Mammary epithelial cell (primary cell): ENCODE measurements at places on chromosomes 4 and X. TPM values are rescaled to one million over a fixed set of nuclear protein-coding genes. Genes with fewer than 3 reads are reported as not detected.
A peak's percentile ranks its signal among the peaks of the same experiment; 100 is the strongest.

DNA sequence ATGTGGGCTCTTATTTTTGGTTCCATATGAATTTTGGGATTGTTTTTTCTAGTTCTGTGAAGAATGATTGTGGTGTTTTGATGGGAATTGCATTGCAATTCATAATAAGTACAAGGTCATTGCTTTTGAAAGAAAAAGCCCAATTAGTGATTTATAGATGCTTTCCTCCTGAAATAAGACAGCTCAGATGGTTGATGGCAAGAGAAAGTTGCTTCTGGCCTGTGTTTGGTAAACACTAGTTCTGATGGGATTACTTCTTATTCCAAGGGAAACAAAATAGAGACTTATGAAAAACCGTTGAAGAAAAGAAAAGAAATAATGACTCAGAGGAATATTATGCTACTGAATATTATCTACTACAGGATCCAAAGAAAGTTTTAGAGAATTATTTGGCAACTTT, 144.9 kb downstream of the SPANXA1 start:
- DNase-seq: no peak

DNA sequence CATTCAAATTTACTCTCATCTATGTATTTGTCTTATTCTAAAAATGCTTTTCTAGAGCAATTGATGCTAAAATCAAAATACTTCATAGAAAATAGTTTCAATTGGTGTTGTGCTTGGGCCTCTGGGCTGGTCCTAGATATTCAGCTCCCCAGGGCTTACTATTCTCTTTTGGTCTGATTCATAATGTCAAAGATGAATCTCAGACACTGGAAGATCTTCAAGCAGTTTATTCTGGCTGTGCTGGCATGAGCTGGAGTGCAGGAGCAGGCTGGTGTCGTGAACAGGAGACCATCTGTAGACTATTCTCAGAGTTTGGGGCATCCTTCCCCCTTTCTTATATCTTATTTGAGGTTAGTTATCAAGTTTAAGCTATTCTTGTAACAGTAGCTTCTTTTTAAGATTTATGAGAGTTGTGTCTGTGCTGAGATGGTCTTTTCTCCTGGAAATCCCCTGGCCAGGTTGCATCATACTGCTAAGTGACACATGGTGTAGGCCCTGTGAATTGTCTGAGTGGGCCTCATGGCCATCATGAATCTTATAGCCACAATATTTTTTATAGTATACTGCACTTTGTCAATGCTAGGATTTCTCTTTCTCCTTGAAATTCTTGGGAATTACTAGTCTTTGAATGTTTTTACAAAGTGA, 1624.0 kb upstream of the IGFBP7 start:
- no peak for DNase-seq

- DNase-seq: no peak
Observed at GRCh38 chrX:49673394-49673793, 22.4 kb downstream of the PAGE1 start.

- no peak for DNase-seq
Observed at GRCh38 chrX:143571521-143571920, 54.2 kb upstream of the SPANXN3 start.

DNA sequence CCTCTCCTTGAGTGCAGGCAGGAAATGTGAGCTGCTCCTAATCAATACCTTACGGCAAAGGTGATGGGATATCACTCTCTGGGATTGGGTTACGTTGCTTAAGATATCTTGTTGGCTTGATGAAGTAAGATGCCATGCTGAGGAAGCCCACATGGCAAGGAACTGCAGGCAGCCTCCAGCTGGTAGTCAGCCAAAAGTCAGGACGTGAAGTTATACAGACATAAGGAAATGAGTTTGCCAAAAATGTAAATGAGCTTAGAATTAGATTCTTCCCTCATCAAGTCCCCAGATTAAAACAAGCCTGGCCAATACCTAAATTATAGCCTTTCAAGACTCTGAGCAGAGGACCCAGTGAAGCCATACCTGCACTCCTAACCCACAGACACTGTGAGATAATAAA, 155.0 kb downstream of the QDPR start:
- no peak for DNase-seq

DNA sequence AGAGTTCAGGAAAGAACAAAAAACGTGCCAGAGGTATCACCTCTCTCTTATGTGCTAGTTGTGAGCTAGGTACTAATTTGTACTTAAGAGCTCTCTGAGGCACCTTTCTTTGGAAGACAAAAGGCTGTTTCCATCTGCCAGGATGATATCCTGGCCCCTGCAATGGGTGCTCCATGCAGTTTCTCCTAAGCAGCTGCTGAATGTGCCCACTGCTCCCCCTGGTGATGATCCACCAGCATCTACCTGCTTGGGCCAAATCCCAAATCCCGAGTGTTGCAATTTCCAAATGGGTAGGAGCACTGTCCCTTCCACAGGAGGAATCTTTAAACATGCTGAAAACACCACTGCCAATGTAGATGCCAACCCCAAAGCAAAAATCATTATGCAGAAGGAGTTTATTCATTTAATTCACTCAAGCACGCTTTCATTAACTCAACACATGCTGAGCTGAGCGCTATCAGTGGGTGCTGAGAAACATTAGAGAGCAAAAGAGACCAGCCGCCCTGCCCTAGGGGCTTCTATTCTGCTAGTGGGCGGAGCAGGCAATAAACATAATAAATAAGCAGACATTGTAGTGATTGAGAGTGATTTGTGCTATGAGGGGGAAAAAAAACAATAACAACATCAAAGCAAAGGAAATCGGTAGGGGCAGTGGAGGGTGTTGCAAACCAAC, 69.6 kb upstream of the C4orf50 start:
- no peak for DNase-seq

DNA sequence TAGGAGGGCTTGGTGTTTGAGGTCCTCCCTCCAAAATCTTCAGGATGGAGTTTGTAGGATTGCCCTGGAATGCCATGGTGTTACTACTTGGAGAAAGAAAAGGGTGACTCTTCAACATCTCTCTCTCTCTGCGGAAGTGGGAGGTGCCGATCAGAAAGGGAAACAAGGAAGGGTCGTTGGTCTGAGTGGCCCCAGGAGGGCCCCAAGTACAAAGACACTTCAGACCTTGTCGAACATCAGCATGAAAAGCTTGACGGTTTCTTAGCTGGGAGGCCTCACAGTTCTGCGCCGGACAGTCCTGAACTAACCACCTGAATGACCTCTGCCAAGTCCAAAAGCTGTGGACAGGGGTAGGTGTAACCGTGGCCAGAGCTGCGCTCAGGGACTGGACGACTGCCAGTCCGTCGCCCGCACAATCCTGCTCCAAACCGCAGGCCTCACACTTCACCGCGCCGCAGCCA, 646 bp upstream of the GSX2 start:
- no peak for DNase-seq

Gene STAP1
- not detected for polyA plus RNA-seq

Gene TLR3
- polyA plus RNA-seq: 4.4 TPM

Gene SPANXC
- not detected for polyA plus RNA-seq

- peak; percentile 45 for DNase-seq
Observed at GRCh38 chr4:113682730-113683537, 78.6 kb downstream of the CAMK2D start.

GRCh38 chr4:150149381-150149780, 71.1 kb downstream of the DCLK2 start:
- no peak for DNase-seq

GRCh38 chr4:126028876-126029275, 714.1 kb downstream of the FAT4 start:
- DNase-seq: no peak

GRCh38 chrX:137651647-137652046, 85.7 kb downstream of the ZIC3 start:
- DNase-seq: no peak

DNA sequence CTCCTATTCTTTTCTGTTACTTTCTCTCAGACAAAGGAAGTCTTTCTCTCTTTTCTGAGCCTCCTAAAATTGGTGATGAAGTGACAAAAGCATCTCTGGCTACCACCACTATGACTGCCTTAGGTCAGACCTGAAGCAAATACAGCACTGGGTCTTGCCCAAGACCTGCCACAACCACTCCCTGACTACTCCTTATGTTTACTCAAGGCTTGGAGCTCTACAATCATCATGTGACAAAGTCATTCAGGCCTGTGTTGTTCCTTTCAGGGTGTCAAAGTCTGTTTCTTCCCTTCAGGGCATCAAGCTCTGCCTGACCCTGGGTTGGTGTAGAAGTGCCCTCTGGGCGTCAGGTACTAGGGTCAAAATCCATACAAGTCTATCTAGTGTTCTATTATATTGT, 419.2 kb upstream of the CT83 start:
- DNase-seq: no peak

Gene NSG1
- polyA plus RNA-seq: 41.0 TPM

DNA sequence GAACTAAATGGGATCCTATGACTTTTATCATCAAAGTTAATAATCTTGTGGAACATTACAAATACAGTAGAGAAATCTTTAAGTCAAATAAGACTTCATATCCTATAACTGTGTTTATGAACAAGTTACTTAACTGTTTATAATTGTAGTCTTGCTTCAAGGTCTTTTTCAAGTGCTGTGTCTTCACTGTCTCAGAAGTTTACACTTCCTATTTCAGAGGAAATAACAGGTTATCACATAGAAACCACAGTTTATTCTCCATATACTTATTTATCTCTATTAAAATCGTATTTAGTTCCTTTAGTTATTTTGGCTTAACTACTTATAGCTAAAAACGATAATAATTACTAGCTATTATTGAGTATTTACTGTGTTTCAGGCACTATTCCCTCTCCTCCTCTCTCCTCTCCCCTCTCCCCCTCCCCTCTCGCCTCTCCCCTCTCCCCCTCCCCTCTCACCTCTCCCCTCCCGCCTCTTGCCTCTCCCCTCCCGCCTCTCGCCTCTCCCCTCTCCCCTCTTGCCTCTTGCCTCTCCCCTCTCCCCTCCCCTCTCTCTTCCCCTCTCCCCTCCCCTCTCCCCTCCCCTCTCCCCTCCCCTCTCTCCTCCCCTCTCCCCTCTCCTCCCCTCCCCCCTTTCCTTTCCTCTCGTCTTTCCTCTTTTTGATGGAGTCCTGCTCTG, 63.7 kb downstream of the RBPJ start:
- no peak for DNase-seq

Gene PCDH10
- polyA plus RNA-seq: not detected

DNA sequence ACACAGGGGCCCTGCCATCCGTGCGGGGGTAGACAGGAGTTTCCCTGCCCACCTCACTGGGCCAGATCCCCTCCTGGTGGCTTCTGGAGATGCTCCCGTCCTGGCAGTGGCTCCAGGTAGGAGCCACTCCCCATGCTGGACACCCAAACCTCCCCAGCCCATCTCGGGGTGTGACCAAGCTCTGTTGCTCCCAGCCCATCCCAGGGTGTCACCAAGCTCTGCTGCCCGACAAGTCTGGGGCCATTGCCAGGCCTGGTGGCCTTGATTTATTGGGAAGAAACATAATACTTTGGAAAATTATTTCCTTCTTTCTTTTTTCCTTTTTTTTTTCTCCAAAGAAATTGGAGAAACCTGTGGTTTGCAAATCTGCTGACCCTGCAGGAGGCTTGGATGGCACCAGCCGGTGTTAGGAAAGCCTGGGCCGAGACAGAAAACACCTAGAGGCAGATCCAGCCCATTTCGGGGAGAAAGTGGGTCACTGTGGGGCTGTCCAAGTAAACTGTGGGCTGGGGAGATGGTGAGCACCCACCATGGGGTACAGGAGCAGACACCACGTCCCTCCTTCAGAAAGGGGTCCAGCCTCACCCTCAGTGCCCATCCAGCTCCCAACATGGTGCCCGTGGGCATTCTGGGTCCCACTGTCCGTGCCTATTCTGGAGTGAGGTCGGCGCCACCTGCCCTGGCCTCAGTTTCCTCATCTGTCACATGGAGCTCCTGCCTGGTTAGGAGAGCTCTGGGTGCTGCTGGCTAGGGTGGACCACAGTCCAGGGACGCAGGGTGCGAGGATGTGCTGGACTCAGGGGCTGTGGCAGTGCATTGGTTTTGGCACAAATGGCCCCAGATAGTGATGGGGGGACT, 59.4 kb upstream of the ADRA2C start:
- no peak for DNase-seq

Gene ARMCX1
- polyA plus RNA-seq: 8.8 TPM

Gene ODAM
- polyA plus RNA-seq: not detected

DNA sequence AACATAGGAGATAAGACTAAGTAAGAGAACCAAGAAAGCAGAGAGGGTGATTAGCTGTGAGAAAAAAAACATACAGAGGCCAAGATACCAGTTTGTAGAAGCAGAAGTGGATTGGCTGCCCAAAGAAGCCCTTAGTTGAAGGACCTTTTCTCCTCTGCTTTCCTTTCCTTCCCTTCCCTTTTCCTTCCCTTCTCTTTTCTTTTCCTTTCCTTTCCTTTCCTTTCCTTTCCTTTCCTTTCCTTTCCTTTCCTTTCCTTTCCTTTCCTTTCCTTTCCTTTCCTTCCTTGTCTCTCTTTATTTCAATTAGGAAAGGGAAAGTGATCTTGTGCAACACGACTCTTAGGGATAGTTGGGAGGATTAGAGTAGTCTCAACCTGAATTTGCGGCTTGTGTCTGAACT, 92.8 kb downstream of the RTL5 start:
- DNase-seq: no peak

Gene LAGE3
- polyA plus RNA-seq: 7.3 TPM

DNA sequence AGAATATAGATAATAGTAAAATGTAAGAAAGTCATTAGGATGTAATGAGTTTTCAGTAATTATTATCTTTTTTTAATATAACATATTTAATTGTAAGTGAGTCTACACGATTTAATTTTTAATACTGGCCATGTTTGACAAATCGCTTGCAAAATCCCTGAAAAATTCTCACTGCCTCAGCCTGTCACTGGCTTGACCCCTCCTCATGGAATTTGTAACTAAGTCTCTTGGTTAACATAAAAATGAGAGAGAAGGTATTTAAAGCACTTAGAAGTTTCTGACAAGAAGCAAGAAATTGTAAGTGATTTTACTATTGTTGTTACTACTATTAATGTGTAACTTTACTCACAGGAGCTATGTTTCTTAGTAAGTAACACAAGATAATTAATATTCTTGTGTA, 237.9 kb upstream of the GK2 start:
- no peak for DNase-seq

Gene BCOR
- polyA plus RNA-seq: 1.8 TPM

DNA sequence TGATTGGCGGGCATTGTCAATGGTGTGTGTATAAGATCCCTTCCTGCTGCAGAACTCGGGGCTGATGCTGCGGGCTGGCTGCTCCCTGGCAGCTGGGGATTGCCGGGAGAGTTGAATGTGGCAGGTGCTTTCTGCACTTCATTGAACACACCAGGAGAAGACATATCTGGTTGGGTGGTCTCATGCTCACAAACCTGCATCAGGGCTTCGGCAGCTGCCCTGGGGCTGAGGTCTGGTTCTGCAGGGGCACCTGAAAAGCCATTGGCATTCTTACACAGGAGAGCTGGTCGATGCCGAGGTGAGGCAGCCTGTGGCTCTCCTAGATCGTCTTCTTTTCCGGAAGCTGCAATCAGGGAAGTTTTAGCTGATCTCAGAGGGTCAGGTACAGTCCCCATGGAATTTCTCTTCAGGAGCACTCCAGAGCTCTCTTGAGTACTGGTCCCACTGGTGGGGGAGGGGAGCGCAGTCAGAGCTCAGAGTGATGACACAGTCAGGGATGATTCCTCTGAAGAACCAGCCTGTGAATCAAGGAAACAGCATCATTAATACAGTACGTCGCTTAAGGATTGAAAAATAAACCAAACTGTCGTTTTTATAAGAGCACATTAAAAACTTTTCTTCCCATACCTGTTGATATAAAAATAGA, 57.8 kb downstream of the GPRIN3 start:
- DNase-seq: no peak
